ENCODE measurements at places on chromosomes 6 and 20.

- DNase-seq, result no peak
Observed at GRCh38 chr20:43825581-43825980, 89.1 kb upstream of the TOX2 start.

DNA sequence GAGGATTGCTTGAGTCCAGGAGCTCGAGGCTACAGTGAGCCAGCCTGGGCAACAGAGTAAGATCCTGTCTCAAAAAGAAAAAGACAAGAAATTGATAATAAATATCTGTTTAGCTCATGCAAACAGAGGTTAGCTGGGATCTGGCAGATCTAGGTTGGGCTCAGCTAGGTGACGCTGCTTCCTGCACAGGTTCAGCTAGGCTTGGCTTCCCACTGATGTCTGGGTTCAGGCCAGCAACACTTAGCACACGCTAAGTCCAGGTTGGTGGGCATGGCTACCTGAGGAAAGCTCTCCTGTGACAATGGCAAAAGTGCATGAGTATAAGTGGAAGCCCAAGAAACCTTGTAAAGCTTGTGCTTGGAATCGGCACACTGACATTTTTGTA is 48.7 kb downstream of the RIN2 start:
- no peak for DNase-seq

GRCh38 chr6:147909640-147910039 is 401.1 kb downstream of the SAMD5 start:
- DNase-seq, result no peak

DNA sequence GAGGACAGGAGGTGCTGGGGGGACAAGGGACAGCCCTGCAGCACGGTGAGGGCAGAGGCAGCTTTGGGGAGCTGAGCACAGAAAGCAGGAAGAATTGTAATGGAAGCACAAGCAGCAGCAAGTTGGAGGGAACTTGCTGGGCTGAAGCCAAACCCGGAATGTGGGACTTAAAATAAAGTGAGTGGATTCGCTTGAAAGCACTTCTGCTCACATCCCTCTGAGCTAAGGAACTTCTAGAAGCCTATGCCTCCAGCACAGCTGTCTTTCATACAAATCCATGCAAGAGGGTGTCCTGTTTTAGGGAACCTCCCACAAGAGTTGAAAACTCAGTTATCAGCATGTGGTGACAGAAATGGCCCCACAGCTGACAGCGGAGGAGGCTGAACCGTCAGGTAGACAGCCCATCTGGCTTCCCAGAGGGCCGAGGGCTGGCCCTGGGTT is 71.4 kb upstream of the MLN start:
- DNase-seq, result no peak

GRCh38 chr6:89100114-89100513 is 17.8 kb downstream of the SRSF12 start:
- DNase-seq, result no peak

DNA sequence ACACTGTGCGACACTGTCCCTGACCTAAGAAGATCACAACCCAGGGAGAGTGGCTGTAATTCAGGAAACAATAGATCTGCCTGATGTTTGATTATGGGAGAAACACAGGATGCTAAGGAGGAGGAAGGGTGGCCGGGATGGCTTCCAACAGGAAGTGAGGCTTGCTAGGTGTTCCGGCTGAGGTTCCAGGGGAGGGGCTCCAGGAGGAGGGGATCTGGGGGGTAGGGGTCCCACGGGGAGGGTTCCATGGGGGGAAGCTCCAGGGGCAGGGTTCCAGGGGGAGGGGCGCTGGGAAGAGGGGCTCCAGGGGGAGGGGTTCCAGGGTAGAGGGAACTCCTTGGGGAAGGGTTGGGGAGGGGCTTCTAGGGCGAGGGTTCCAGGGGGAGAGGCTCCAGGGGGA is 48.6 kb downstream of the DAAM2 start:
- DNase-seq, result no peak

- no peak for DNase-seq
Observed at GRCh38 chr6:97053643-97054411, 129.3 kb downstream of the KLHL32 start.

GRCh38 chr6:31090973-31091364 is 21.4 kb downstream of the C6orf15 start:
- no peak for DNase-seq

- no peak for DNase-seq
Observed at GRCh38 chr6:134740473-134741199, 209.3 kb downstream of the ALDH8A1 start.

DNA sequence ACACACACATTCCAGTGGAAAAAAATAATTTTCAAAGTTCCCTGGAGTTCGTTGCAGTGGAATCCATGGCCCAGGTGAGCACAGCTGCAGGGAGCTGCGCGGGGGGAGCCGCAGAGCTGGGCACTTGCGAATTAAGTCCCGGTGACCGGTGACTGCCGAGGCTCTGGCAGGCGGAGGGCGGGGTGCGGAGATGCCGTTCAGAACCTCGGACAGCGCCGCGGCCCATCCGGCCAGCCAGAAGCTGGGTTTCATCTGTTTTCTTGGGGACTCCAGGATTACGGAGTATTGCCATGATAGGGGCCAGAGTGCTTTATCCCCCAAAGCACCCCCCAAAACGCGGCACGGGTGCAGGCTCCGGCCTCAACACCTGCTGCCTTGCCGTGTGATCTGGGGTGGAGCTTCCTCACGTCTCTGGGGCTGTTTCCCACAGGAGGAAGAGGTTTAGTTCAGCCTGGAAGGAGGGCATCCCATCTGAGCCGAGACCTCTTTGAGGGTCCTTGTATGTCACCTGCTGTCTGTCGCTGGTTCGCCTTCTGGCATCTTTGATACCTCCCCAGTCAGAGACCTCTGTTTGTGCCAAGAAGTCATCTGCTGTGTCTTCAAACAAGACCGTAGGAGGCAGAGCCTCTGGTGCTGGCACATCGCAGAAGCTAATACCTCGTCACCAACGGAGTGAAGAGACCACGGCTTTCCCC is 99.4 kb downstream of the YTHDF1 start:
- no peak for DNase-seq

DNA sequence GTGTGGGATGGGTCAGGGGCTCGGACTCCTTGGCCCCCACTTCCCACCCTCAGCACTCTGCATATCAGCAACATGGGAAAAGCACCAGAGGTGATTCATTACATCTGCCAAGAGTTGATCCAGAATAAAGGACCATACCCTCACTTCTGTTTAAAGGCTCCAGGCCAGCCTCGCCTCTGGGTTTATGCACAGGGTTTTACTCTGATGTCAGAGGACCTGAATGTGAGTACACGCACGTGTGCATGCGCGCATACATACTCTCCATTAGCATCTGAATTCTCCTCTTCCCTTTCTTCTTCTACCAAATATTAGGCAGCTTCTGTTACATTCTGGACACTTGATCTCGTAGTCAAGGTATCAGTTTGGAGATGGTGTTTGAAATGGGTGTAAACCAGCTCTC is 114.7 kb upstream of the SPTLC3 start:
- no peak for DNase-seq

DNA sequence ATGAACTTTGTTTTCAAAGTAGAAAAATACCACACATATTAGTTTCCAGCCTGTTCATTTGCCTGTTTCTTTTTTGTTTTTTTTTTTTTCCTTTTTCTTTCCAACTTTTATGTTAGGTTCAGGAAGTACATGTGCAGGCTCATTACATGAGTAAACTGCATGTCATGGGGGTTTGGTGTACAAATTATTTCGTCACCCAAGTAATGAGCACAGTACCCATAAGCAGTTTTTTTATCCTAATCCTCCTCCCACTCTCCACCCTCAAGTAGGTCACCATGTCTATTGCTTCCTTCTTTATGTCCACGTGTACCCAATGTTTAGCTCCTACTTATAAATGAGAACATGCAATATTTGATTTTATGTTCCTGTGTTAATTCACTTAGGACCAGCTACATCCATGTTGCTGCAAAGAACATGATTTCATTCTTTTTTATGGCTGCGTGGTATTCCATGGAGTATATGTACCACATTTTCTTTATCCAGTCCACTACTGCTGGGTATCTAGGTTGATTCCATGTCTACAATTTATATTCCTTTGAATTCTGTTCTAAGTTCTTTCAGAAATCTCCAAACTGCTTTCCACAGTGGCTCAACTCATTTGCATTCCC is 31.8 kb downstream of the SNX14 start:
- DNase-seq, result no peak

- no peak for DNase-seq
Observed at GRCh38 chr6:120378582-120379220, 955.6 kb downstream of the TBC1D32 start.

GRCh38 chr6:116087437-116088027 is 13.1 kb upstream of the NT5DC1 start:
- DNase-seq, result no peak

DNA sequence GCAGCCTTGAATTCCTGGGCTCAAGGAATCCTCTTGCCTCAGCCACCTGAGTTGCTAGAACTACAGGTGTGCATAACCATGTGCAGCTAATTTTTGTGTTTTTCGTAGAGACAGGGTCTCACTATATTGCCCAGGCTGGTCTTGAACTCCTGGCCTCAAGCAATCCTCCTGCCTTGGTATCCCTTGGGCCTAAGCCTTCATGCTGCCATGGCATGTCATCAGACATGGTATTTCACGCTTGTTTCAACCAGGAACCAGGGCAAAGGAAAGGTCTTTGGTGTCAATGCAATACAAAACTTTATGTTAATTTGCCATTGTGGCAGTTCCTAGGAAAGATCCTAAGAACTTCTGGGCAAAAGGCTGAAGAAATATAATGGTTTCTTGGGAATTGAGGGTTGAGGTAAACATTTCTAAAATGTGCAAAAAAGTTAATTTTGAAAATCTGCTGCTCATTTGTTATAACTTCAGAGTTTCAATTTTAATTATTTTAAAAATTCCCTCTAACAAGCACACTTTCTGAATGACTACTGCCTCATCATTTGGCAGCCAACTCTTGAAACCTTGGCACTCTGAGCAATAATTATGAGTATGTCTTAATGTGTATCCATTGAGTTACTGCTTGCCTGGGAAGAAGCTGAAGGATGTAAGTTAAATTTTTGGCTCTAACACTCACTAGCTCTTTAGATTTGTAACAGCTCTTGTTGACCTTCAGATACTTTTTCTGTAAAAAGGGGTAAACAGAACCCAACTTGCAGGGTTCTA is 154.1 kb downstream of the GJA10 start:
- no peak for DNase-seq

GRCh38 chr6:28929887-28930620 is 6.3 kb upstream of the TRIM27 start:
- no peak for DNase-seq

DNA sequence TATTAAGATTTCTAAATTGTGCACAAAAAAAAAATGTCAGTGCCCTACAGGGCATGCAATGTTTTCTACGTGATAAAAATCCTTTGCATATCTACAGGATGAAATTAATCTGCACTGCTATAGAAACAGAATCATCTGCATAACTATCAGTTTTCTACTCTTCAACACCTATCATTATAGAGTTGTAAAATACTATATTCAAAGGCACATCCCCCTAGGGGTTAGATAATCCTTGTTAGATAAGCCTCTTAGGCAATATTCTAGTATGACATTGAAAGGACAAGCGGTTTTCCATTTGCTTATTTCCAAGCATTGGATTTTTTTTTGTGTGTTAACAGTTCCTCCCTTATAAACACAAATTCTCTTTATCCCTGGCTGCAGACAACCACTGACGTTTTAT is 98.7 kb upstream of the LAMA2 start:
- DNase-seq, result no peak

DNA sequence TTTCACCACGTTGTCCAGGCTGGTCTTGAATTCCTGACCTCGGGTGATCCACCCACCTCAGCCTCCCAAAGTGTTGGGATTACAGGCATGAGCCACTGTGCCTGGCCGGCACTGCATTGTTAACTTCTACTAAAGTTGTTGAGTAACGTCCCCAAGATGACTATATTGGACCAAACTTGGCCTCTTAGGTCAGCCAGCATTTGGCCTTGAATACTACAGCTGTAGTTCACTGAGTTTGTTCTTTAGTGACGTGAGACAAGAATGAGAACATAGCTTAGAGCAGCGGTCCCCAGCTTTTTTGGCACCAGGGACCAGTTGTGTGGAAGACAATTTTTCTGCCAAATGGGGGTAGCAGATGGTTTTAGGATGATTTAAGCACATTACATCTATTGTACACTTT is 237.1 kb downstream of the TBC1D7 start:
- DNase-seq, result no peak

- no peak for DNase-seq
Observed at GRCh38 chr20:33163856-33164762, 3.9 kb upstream of the BPIFA2 start.

- DNase-seq, result no peak
Observed at GRCh38 chr20:56350842-56351241, 7.9 kb upstream of the FAM210B start.

DNA sequence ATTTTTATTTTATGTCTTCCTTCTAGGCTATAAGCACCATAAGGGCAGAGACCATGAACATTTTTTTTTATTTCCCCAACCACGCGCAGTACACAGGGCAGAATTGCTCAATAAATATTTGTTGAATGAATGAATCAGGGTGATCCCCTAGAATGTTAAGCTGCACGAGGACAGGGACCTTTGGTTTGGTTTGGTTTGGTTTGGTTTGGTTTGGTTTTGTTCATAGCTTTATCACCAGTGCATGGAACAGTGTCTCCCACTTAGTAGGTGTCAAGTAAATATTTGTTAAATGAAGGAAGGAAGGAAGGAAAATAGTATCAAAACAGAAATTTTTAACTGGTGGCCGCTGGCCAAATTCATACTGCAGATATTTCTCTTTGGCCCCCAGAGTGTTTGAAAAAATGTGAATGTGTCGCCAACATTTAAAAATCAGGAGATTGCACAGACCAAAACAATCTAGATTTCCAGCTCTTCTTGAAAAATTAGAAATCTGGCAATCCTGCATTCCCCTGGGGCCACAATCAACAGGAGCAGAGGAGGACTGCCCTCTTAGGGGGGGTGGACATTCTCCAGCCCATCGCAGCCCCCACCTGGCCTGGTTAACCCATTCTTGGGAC is 205.3 kb downstream of the EYA2 start:
- no peak for DNase-seq

- no peak for DNase-seq
Observed at GRCh38 chr6:42969431-42969830, 8.9 kb downstream of the GNMT start.

- DNase-seq, result no peak
Observed at GRCh38 chr6:147287869-147288271, 83.7 kb downstream of the STXBP5 start.

- no peak for DNase-seq
Observed at GRCh38 chr6:8000188-8000596, 64.0 kb downstream of the BLOC1S5 start.

- DNase-seq, result no peak
Observed at GRCh38 chr6:39610221-39610620, 115.0 kb downstream of the KIF6 start.
